ENCODE measurements at places on chromosomes 7 and 10. TPM values are rescaled to one million over a fixed set of nuclear protein-coding genes. Genes with fewer than 3 reads are reported as not detected.

The TNKS2 gene
- 22.1 TPM for total RNA-seq

The CPXM2 gene
- total RNA-seq: not detected

The NFKB2 gene
- 253 TPM for total RNA-seq

The ABCB4 gene
- total RNA-seq: not detected

The TMEM140 gene
- 7.6 TPM for total RNA-seq

The NEBL gene
- total RNA-seq: 0.07 TPM

The FAM107B gene
- total RNA-seq: 114 TPM

The CTAGE8 gene
- 0.25 TPM for total RNA-seq

The CCDC201 gene
- total RNA-seq: not detected

The PPP1R17 gene
- total RNA-seq: not detected

The MMRN2 gene
- total RNA-seq: not detected

The IL15RA gene
- 23.5 TPM for total RNA-seq

The SLC26A3 gene
- not detected for total RNA-seq

The MYL10 gene
- total RNA-seq: not detected

The PIP4K2A gene
- total RNA-seq: 115 TPM

The RNF32 gene
- total RNA-seq: 0.43 TPM

The TACC2 gene
- not detected for total RNA-seq

The SFTPA1 gene
- not detected for total RNA-seq

The MYPN gene
- total RNA-seq: not detected

The CTAGE4 gene
- 1.6 TPM for total RNA-seq

The TRIM24 gene
- 16.7 TPM for total RNA-seq

The SLIT1 gene
- 0.34 TPM for total RNA-seq

The CDCA7L gene
- total RNA-seq: 101 TPM

The SERPINE1 gene
- 1.2 TPM for total RNA-seq

The RNF133 gene
- not detected for total RNA-seq

The PTPN20 gene
- total RNA-seq: 0.11 TPM

Data from activated CD8-positive, alpha-beta T cell treated with anti-CD3 and anti-CD28 coated beads for 36 hours (primary cell).